ENCODE measurements at places on chromosomes 7 and 10.
A peak's percentile ranks its signal among the peaks of the same experiment; 100 is the strongest.

DNA sequence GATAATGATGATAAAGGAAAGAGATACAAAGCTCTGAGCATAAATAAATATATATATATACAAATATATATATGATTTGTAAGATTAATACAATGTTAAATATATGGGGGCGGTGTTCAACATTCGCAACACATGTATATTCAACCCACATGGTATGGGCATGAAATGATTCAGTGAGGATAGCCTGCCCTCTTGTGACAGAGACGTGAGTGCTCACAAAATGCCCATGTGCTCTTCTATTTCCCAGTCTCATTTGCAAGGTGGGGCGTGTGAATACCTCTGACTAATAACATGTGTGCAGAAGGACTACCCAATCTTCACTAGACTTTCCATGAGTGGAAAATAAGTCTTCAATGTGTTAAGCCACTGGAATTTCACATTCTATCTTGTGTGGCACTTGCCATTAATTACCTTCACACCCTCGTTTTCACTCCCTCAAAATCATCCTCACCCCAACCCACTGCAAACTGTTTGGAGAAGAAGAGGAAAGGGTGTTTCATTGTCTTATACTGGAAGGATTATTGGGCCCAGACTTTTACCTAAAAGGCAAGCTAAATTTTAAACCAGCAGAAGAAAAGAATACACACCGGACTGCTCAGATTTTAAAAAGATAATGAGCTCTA is 26.9 kb downstream of the ASAH2 start:
- DNase-seq, result no peak

GRCh38 chr7:11078247-11078834 is 104.7 kb downstream of the PHF14 start:
- no peak for DNase-seq

DNA sequence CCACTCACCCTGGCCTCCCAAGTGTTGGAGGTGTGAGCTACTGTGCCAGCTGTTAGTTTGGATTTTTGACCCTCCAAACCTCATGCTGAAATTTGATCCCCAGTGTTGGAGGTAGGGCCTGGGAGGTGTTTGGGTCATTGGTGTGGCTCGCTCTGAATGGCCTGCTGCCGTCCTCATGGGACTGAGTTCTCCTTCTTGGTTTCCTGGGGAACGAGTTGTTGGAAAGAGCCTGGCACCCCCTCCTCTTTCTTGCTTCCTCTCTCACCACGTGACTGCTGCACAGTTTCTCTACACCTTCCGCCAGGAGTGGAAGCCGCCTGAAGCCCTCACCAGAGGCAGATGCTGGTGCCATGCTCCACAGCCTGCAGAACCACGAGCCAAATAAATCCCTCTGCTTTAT is 253.5 kb downstream of the PHTF2 start:
- no peak for DNase-seq

GRCh38 chr10:17923728-17924127 is 28.0 kb upstream of the SLC39A12 start:
- no peak for DNase-seq

DNA sequence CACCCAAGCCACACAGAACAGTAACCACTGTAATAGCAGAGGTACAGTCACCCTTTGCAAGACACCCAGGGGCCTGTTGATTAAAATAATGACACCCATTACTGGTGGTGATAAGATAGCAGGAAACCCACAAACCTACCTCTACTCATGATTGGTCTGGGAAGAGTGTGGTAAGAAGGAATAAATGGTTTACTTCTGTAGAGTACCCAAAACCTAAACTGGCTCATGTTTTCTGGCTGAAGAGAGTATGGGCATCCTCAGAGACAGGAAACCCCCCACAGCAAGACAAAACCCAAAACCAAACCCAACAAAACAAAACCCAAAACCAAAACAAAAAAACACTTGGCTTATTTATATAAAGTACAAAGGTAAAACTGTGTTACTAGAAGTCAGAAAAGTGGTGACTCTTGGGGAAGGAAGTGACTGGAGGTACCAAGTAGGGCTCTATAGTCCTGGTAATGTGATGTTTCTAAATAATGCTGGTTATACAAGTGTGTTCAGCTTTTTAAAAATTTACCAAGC is 15.5 kb upstream of the DNAJB12 start:
- no peak for DNase-seq

DNA sequence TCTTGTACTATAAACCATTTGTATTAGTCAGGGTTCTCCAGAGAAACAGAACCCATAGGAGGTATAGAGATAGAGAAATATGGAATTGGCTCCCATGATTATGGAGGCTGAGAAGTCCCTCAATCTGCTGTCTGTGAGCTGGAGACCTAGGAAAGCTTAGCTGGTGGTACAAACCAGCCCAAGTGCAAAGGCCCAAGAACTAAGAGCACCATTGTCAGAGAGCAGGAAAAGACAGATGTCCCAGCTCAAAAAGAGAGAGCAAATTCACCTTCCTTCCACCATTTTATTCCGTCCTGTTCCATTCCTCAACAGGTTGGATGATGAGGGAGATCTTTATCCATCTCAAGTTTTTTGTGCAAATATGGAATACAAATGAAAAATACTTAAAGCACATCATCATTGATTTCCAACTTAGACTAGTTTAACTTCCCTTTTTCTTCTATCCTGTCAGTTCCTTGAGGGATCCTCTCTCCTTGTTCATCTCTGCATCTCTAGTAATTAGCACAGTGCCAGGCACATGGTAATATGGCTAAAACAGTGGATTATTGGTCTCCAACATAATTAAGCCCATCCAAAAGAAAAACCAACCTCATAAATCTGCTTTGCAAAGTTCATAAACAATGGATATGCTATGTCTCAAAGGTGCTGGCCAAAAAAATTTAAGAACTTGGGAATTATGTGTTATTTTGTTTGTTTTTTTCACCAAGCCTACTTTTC is 83.1 kb upstream of the PIK3CG start:
- DNase-seq, result no peak

- no peak for DNase-seq
These were observed 51.3 kb upstream of the GPR26 start for GRCh38 chr10:123614888-123615287.

- DNase-seq, result no peak
These were observed 22.2 kb downstream of the TYW1B start for GRCh38 chr7:72805526-72806494.

GRCh38 chr7:41255716-41256115 is 447.2 kb downstream of the INHBA start:
- DNase-seq, result no peak

- DNase-seq, result no peak
These were observed 240.4 kb downstream of the CAMK1D start for GRCh38 chr10:12589791-12590190.

DNA sequence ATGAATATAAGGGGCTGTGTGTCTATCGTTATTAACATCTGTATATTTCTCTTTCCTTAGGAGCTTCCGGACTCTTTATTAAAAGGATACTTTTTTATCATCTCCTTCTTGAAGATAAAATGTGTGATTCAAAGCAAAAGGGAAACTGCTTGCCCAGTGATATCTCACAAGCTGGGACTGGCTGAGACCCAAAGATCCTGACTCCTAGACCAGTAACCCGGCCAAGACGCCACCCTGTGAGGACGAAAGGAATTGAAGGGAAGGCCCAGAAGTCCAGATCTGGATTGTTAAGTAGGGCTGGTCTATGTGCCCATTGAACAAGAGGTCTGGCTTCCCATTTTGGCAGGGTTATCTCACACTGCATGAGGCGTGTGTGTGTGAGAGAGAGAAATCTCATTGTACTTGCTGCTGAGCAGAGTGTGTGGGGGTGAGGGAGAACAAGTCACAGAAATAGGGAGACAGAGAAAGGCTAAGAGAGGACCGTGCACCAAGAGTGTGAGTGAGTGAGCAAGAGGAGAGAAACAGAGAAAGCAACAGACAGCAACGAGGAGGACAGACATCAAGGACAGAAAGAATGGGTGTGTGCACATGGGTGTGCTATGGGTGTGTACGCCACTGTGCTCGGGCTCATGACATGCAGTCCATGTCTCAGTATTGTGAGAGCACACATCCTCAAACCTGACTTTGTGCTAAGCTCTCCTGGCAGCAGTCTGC is 75.4 kb downstream of the PLXNA4 start:
- DNase-seq, result no peak

DNA sequence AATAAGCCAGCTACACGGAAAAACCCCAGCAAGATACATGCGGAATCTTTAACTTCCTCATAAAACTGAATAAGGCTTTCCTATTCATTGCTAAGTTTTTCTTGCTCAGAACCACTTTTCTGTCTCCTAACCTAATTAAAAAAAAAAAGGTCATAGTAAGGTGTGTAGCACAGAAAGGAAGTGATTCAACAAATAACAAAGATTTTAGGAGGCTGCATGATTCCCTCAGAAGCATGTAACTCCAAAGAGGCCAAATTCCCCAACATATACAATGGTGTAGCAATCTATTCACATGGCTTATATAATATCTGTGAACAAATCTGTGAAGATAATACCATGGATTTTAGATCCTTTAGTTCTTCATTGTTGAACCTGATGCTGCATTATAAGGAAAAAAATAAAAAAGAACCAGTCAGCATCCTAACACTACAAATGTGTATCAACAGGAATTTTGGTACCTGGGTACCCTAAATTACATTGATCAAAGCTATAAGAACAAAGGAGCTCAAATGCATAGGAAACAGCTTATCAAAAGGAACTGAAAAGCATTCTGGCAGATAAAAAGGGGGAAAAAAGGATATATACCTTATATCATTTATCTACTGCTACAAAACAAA is 63.8 kb downstream of the IMMP2L start:
- DNase-seq, result no peak

DNA sequence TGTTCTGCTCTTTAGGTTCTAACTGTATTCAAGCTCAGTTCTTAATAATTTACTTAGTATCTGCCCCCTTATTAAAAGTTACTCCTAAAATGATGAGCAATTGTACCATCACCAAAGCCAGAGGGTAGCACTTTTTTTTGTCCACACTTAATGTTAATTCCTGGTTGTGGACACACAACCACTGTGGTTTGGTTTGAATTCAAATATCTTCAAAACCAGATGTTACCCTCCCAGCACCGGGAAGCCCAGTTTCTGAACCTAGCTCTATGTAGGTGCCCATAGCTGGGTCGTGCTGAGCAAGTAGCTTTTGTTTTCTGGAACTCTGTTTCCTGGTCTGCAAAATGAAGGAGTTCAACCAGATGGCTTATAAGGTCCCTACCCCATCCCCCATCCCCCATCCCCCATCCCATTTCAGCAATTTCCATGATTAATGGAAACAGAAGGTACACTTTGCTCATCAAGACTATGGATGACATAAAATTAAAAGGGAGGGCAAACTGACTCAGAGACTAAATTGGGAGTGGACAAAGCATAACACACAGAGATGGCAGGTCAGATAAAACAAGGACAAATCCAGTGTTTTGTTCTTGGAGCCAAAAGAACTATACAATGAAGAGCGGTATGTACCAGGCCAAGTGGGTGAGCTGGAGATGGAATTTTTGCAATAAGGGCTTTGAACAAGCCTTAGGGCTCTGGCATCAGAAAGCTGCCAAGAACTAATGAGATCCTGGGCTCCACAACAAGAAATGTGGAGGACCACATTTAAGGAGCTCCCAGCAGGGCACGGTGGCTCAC is 56.7 kb downstream of the DLG5 start:
- no peak for DNase-seq

DNA sequence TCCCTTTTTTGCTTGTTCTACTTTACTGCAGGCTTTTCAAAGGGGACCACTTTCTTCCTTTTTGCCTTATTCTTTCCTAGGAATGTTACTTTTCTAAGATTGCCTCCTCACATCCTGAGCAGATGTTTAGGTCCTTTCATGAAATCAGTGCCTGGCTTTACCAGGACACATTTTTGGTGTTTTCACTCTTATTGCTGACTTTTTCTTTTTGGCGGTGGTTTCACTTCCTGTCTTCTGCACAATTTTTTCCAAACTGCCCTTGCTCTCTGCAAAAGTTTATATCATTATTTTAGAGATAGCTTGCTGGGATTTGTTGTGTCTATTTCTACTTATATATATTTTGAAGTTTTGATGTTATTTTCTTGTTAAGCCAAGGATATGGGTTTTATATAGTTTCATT is 332.2 kb upstream of the MTPN start:
- DNase-seq, result no peak

- DNase-seq, result peak; percentile 82
These were observed 928 bp downstream of the COMTD1 start for GRCh38 chr10:75234683-75235374.

- DNase-seq, result no peak
These were observed 181.7 kb downstream of the PLXNA4 start for GRCh38 chr7:132394283-132395198.

DNA sequence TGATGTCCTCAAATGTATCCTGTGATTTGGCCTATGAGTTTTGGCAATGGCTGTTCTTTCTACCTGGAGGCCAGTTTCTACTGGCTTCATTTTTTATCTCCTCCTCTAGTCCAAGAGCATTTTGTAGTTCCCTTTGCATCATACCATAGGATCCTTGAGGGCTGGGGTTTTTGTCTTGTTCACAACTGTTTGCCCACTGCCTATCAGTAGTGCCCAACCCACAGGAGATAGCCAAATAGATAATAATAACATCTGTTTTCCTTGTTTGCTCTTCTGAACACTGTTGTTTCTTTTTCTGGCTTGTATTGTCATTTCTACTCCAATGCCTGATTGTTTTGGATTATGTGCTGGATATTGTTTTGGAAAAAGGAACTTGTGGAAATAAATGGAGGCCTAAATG is 3.4 kb downstream of the CDK1 start:
- no peak for DNase-seq

DNA sequence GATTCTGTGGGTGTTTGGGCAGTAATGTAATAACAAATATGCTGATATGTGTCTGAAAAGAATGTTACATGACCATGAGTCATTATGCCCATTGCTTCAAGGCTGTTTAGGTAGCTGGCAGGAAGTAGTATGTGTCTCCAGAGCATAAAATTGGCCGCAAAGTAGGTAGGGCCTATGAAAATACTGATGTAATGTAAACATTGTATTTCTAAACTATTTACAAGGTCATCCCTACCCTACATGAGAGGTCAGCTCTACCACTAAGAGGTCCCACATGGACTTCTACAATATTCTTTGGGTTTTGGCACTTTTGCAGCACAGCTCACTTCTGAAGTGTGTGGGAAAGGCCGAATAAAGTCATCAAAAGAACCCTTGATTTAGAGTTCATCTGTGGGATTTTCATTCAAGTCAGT is 301.9 kb downstream of the AHR start:
- no peak for DNase-seq

DNA sequence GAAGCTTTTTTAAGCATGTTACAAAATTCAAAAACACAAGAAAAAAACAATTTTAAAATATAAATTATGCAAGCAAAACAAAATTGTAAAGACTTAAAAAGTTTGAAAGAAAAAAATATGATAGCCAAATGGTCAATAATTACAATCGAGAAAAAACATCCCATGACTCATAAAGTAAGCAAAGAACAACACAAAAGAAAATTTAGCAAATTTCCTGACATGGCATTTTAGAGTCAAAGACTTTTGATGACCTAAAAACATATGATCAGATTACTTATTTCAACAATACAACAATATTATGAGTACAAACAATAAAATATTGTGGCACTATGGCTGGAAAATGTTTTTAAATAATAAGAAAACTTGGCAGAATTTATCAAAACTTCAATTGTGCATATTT is 312.1 kb upstream of the MEOX2 start:
- DNase-seq, result no peak

GRCh38 chr7:30428246-30429155 is 50.1 kb downstream of the NOD1 start:
- DNase-seq, result no peak

GRCh38 chr7:131274986-131275385 is 52.7 kb upstream of the MKLN1 start:
- no peak for DNase-seq
